ENCODE measurements at places on chromosomes 7 and 10.

GRCh38 chr10:18659819-18660535 lies 746 bp downstream of the ARL5B start:
- peak overlapping the region; percentile 96 for H3K4me3 ChIP-seq
- DNase-seq: no peak
- H3K27ac ChIP-seq: peak overlapping the region; percentile 98

GRCh38 chr7:47661051-47661714 lies 79.3 kb upstream of the TNS3 start:
- DNase-seq: no peak
- no peak overlapping the region for H3K4me3 ChIP-seq
- H3K36me3 ChIP-seq: no peaks in the 10 kb centered on the region
- H3K4me1 ChIP-seq: peaks cover 5% of the 10 kb centered on the region
- H3K27ac ChIP-seq: no peak overlapping the region
- H3K27me3 ChIP-seq: no peaks in the 10 kb centered on the region

DNA sequence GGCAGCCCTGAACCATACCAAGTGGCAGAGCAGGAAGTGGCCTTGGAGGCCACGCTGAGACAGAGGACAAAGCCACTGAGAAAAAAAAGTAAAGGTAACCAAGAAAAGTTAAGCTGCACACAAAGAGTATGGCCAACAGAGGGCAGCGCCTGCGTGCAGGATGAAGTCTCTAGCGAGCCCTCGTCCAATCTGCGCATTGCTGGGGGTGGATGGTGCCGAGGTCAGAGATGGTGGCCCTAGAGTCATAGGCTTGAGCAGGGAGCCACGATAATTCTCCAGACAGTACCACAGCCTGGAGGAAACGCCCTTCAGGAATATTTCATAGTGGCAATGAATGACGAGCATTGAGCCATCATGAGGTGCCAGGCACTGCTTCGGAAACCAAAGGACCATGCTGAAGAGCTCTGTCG lies 9.7 kb downstream of the ATP6V0E2 start:
- H3K36me3 ChIP-seq: no peaks in the 10 kb centered on the region
- H3K4me3 ChIP-seq: peak overlapping the region; percentile 57
- no peak for DNase-seq
- peaks cover 3% of the 10 kb centered on the region for H3K4me1 ChIP-seq
- H3K27ac ChIP-seq: no peak overlapping the region

- H3K4me3 ChIP-seq: peak overlapping the region; percentile 8
- peaks cover 19% of the 10 kb centered on the region for H3K4me1 ChIP-seq
- no peaks in the 10 kb centered on the region for H3K27me3 ChIP-seq
- no peak for DNase-seq
- no peaks in the 10 kb centered on the region for H3K36me3 ChIP-seq
These were observed 122.5 kb downstream of the FAM53B start for GRCh38 chr10:124621637-124622036.

- H3K27ac ChIP-seq: no peak overlapping the region
- H3K36me3 ChIP-seq: no peaks in the 10 kb centered on the region
- no peak overlapping the region for H3K4me3 ChIP-seq
- H3K4me1 ChIP-seq: no peaks in the 10 kb centered on the region
- DNase-seq: no peak
- no peaks in the 10 kb centered on the region for H3K27me3 ChIP-seq
These were observed 10.4 kb upstream of the SMC3 start for GRCh38 chr10:110556969-110557601.

DNA sequence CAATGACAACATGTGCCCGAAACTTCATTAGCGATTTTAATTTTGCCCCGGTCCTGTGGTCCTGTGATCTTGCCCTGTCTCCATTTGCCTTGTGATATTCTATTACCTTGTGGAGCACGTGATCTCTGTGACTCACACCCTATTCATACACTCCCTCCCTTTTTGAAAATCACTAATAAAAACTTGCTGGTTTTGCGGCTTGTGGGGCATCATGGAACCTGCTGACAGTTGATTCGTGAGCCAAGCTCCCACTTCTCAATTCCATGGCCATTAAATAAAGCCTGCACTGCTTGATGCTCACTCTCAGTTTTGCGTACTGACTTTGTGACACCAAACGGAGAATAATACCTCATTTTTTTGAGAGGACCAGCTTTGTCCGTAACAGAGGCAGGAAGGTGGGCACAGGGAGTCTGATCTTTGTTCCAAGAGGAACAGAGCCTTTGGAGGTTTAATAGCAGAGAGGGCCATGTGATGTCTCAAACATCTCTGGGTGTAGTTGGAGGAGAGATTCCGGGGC lies 3.8 kb upstream of the ADAMTS14 start:
- no peak overlapping the region for H3K27ac ChIP-seq
- no peaks in the 10 kb centered on the region for H3K4me1 ChIP-seq
- H3K4me3 ChIP-seq: no peak overlapping the region
- H3K36me3 ChIP-seq: no peaks in the 10 kb centered on the region

- no peak for DNase-seq
- no peaks in the 10 kb centered on the region for H3K36me3 ChIP-seq
- no peaks in the 10 kb centered on the region for H3K4me1 ChIP-seq
- no peak overlapping the region for H3K27ac ChIP-seq
- peak overlapping the region; percentile 14 for H3K4me3 ChIP-seq
These were observed 88.9 kb upstream of the PAX2 start for GRCh38 chr10:100656454-100656853.

- H3K4me1 ChIP-seq: no peaks in the 10 kb centered on the region
- H3K36me3 ChIP-seq: no peaks in the 10 kb centered on the region
- DNase-seq: no peak
- no peak overlapping the region for H3K4me3 ChIP-seq
These were observed 48.6 kb upstream of the TES start for GRCh38 chr7:116161728-116162127.

DNA sequence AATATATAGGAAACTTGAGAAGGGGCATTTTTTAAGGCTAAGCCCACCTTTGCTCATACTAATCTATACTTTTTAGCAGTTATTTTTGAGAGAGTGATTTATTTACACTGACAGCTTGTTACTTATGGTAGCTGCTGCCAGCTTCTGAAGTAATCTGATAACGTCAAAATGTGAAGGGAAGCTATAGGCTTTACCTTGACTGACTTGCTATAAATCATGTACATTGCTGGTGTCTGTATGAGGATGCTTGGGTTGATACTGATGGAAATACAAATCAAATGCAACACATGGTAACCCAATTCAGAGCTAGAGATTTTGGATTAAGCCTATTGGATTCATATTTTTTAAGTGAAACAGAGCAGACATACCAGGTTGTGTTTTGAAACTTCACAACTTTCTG lies 299.4 kb downstream of the LRMDA start:
- no peaks in the 10 kb centered on the region for H3K27me3 ChIP-seq
- H3K27ac ChIP-seq: no peak overlapping the region

DNA sequence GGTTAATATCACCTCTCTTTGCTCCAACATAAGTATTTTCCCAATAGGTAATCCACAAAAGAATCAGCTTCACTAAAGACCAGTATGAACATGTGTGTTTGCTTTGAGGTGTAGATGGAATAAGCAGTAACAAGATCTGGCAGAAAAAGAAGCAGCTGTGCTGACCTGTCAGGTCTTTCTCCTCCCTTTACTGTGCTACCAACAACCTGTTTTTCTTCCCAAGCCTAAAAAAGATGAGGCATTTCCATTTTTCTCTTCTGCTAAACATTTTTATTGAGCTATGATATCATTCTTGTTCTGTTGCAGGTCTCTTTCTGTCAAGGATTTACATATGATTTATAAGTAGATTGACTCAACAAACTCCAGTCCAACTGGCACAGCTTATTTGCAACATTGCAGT lies 315.2 kb upstream of the GLI3 start:
- no peaks in the 10 kb centered on the region for H3K27me3 ChIP-seq
- no peak for DNase-seq
- H3K4me3 ChIP-seq: no peak overlapping the region
- H3K36me3 ChIP-seq: no peaks in the 10 kb centered on the region
- no peak overlapping the region for H3K27ac ChIP-seq

DNA sequence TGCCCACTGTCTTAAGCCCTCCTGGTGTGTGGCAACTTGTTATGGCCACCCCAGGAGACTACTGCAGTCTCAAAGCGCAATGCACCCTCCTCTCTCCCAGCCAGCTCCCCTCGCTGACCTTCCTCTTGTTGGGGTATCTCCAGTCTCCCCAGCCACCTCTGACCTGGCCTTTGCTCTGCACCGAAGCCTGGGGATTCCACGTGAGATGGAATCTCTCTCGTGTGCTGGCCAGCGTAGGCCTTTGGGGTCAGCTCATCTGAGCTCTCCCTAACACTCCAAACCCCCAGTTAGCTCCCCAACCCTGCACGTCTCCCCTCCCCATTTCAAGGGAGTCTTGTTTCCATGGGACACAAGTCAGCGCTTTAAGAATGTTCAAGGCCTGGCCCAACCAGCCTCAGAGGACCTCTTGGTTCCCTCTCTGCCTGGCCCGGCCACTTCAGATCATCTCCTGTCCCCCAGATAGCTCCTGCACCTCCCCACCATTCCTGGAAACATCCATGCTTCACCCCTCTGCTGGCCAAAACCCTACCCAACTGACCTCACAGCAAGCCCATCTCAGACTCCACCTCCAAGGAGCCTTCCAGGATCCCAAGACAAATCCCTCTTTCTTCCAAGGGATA lies 11.2 kb downstream of the ITPRIP start:
- no peak overlapping the region for H3K4me3 ChIP-seq
- DNase-seq: no peak
- peak overlapping the region; percentile 86 for H3K27ac ChIP-seq
- H3K27me3 ChIP-seq: no peaks in the 10 kb centered on the region

DNA sequence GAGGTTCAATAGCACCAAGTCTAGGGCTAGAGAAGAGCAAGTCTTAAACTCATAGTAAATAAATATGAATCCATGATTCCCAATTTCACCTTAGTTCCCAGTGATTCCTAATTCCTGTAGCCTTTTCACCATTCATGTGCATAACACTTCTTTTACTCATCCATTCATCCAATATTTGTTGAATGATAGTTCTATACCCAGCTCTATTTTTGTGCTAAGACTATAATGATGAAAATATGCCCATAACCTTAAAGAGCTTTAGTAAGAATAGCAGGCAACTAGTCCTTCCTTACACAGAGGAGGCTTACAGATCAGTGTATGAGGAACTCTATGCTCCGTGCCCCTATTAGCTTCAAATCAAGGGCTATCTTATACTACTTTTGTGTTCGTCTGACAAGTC lies 280.2 kb upstream of the CHRM2 start:
- no peaks in the 10 kb centered on the region for H3K4me1 ChIP-seq
- H3K27ac ChIP-seq: no peak overlapping the region
- H3K36me3 ChIP-seq: no peaks in the 10 kb centered on the region
- DNase-seq: no peak

DNA sequence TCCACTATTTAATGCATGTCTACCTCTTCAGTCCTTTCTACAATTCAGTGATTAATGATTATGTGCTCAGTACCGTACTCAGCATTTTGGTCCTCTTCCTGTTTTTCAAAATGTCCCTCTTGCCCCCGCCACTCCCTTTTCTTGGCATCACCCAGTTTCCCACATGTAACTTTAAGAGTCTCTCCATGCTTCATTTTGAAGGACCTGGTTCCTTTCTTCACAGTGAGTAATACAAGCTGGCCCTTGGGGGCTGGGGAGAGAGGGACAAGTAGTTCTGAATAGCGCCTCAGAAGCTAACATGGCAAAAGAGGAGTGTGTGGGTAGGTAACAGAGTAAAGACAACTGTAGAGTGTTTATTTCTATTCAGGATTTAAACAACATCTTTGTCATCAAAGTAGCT lies 34.6 kb upstream of the SLIT1 start:
- DNase-seq: no peak
- no peak overlapping the region for H3K27ac ChIP-seq
- H3K36me3 ChIP-seq: no peaks in the 10 kb centered on the region
- H3K27me3 ChIP-seq: no peaks in the 10 kb centered on the region
- no peak overlapping the region for H3K4me3 ChIP-seq

DNA sequence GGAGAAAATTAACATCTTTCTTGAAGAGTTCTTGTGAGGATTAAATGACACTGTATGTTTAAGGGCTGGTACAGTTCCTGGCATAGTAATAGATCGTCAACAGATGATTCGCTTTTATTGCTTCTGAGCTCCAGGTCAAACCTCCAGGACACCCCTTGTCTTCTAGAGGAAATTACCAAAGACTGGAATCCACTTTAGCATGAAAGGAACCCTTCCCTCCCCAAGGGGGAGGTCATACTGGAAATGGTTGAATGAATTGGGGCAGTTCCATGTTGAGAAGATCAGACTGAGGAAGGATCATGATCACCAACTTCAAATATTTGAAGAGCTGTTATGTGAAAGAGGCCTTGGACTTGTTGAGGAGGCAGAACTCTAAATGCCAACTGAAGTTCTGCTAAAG lies 8.9 kb downstream of the NFE2L3 start:
- H3K27ac ChIP-seq: no peak overlapping the region
- no peak overlapping the region for H3K4me3 ChIP-seq
- H3K36me3 ChIP-seq: no peaks in the 10 kb centered on the region
- no peaks in the 10 kb centered on the region for H3K27me3 ChIP-seq
- peaks cover 9% of the 10 kb centered on the region for H3K4me1 ChIP-seq

GRCh38 chr10:117255835-117256460 lies 15.0 kb downstream of the SLC18A2 start:
- no peak overlapping the region for H3K4me3 ChIP-seq
- no peaks in the 10 kb centered on the region for H3K27me3 ChIP-seq
- no peaks in the 10 kb centered on the region for H3K4me1 ChIP-seq
- DNase-seq: no peak
- no peak overlapping the region for H3K27ac ChIP-seq
- H3K36me3 ChIP-seq: no peaks in the 10 kb centered on the region

GRCh38 chr10:111506266-111507034 lies 429.6 kb downstream of the ADRA2A start:
- DNase-seq: no peak
- H3K4me3 ChIP-seq: no peak overlapping the region
- no peak overlapping the region for H3K27ac ChIP-seq
- no peaks in the 10 kb centered on the region for H3K36me3 ChIP-seq

- no peak overlapping the region for H3K4me3 ChIP-seq
- no peaks in the 10 kb centered on the region for H3K36me3 ChIP-seq
- no peaks in the 10 kb centered on the region for H3K27me3 ChIP-seq
These were observed 24.3 kb downstream of the SLC25A28 start for GRCh38 chr10:99595770-99596465.

DNA sequence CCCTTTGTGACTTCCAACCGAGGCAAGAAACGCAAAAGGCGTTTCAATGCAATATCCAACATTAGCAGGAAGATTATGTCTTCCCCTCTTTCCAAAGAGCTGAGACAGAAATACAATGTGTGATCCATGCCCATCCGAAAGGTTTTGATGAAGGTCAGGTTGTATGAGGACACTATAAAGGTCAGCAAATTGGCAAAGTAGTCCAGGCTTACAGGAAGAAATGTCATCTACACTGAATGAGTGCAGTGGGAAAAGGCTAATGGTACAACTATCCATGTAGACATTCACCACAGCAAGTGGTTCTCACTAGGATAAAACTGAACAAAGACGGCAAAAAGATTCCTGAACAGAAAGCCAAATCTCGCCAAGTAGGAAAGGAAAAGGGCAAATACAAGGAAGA lies 27.8 kb upstream of the DNA2 start:
- no peak for DNase-seq
- H3K36me3 ChIP-seq: peaks cover 24% of the 10 kb centered on the region
- H3K4me1 ChIP-seq: no peaks in the 10 kb centered on the region
- no peaks in the 10 kb centered on the region for H3K27me3 ChIP-seq

DNA sequence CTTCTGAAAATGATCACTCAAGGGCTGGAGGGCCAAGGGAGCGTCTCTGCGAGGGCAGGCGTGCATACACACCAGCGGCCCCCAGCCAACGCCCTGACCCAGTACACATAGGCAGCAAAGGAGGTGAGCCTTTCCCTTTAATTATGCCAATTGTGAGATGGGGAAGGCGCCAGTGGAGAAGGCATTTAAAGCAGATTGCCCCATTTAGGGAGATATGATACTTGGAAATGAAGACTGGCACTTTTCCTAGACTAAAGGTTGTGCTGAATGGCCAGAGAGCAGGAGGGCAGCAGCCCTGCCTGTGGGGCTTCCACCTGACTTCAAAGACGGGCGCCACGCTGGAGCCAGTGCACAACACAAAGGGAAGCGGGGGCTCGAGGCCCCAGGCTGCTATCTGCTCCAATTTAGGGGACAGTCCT lies 24.1 kb downstream of the HIPK2 start:
- H3K4me1 ChIP-seq: peaks cover 8% of the 10 kb centered on the region
- H3K4me3 ChIP-seq: no peak overlapping the region
- H3K36me3 ChIP-seq: no peaks in the 10 kb centered on the region
- no peak overlapping the region for H3K27ac ChIP-seq

Data from thoracic aorta (tissue), 2 donors.